Stimulated activated CD4-positive, alpha-beta T cell treated with anti-CD3 and anti-CD28 coated beads, TNF-alpha, amount 100 ng/mL, for 1 hour (primary cell): ENCODE measurements at places on chromosomes 7 and 10.

DNA sequence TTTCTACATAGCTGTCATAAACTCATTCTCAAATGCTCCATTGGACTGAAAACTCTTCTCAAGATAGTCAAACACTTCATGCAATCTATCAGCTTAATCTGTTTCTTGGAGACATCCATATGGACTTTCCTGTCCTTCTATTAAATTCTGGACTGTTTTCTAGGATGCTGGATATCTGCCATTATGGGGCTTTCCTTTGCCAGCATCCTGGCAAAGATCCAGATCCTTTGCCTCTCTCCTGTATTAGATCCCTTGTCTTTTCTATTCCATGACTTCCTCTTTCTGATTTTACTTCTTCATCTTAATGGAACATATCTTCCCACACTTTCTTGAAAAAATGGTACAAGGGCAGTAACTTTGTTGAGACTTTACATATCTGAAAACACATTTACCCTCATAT is 35.9 kb upstream of the SKAP2 start:
- no peak for DNase-seq

- no peak for DNase-seq
Measured at GRCh38 chr10:132585732-132586722, 48.4 kb downstream of the INPP5A start.

GRCh38 chr7:15199482-15199881 is 296.9 kb upstream of the DGKB start:
- DNase-seq: no peak

GRCh38 chr10:113214331-113214730 is 264.3 kb downstream of the TCF7L2 start:
- DNase-seq: no peak

DNA sequence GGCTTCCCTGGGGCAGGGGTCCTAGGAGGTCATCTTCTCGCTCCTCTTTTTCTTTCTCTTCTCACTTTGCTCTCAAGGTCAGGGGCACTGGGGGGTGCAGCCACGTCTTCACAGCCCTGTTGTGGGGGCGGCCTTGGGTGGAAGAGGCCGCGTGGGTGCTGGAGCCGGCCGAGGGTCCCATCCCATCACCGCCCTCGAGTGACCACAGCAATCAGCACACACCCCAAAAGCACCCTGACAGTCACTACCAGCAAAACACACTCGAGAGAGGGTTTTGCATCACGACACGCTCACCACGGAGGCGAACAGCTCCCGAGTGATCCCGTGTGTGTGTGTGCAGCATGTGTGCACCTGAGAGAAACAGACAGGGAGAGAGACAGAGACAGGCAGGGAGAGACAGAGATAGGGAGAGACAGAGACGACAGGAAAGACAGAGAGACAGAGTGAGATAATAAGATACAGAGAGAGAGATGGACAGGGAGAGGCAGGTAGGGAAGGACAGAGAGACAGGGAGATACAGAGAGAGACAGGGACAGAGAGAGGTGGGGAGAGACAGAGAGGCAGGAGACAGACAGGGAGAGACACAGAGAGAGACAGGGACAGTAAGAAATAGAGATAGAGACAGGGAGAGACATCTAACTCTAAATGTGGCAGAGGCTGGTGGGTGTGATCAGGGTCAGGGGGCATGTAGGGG is 100.9 kb downstream of the WDR37 start:
- DNase-seq: no peak

- no peak for DNase-seq
Measured at GRCh38 chr10:77392236-77392721, 245.3 kb downstream of the KCNMA1 start.

GRCh38 chr7:95330204-95330960 is 6.0 kb upstream of the PON1 start:
- no peak for DNase-seq

- no peak for DNase-seq
Measured at GRCh38 chr7:70132226-70132851, 534.1 kb downstream of the AUTS2 start.

DNA sequence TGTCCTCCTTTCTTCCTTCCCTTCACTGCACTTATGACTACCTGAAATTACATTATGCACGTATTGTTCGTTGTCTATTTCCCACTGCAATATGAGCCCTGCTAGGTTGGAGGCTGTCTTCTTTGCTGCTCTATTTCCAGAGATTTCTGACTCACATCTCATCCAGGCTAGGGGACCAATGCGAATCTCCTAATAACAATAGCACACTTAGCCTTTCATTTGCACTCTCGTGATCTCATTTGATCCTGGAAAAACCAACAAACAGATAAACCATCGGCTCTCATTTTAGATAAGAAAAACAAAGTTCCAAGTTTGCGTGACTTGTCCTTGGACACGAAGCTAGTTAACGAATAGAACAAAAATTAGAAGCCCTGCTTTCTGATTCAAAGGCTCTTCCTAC is 1.4 kb downstream of the ZNF438 start:
- DNase-seq: no peak

- DNase-seq: no peak
Measured at GRCh38 chr10:120684226-120684625, 166.9 kb upstream of the WDR11 start.

- no peak for DNase-seq
Measured at GRCh38 chr7:15851201-15851600, 164.7 kb upstream of the MEOX2 start.

- no peak for DNase-seq
Measured at GRCh38 chr10:97503406-97503805, 4.7 kb downstream of the UBTD1 start.

GRCh38 chr10:77062381-77062780 is 575.2 kb downstream of the KCNMA1 start:
- DNase-seq: no peak

DNA sequence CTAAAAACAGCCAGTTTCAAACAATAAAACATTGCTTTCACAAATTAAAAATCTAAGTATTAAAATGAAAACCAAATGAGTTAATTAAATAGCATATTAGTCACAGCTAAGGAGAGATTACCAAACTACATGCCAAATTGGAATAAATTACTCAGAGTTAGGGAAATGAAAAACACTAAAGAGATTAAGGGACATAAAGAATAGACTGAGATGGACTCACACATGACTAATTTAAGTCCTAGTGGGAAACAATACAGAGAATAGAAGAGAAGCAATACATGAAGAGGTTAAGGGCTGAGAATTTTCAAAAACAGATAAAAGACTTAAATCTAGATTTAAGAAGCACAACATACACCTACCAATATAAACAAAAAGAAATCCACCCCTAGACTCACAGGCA is 110.6 kb downstream of the ZFAND4 start:
- no peak for DNase-seq

- DNase-seq: no peak
Measured at GRCh38 chr7:154911411-154911810, 91.5 kb downstream of the PAXIP1 start.

GRCh38 chr7:47912332-47912731 is 35.9 kb downstream of the PKD1L1 start:
- DNase-seq: no peak

DNA sequence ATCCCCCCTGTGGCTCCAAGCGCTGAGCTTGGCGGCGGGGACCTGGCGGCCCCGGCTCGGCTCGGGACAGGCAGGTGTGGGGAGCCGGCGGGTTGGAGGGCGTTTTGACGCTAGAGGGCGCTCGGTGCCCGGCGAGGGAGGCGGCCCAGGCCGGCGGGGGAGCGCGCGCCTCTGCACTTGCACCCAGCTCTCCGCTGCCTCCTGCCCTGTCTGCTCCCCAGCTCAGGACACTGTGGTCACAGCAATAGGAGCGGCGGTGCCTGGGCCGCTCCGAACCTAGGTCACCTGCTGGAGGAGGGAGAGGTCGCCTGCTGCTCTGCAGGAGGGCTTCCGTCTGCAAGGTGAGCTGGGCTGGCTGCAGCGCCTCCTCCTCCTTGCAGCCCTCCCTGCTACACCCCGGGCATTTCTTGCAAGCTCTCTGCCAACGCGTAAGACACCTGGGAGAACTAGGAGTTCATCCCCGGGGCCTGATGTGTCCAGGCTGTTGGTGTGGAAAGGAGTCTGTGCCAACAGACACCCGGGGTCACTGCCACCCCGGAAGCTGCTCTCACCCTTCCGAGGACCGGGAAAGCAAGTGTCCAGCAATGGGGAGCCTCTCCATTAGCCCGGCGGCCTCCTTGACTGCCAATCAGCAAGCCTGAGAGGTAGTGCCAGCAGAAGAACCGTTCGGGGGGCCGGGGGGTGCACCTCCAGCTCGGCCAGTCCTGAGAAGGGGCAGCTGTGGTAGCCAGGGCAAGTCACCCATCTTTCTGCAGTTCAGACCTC is 620.4 kb downstream of the GALNT17 start:
- DNase-seq: no peak

DNA sequence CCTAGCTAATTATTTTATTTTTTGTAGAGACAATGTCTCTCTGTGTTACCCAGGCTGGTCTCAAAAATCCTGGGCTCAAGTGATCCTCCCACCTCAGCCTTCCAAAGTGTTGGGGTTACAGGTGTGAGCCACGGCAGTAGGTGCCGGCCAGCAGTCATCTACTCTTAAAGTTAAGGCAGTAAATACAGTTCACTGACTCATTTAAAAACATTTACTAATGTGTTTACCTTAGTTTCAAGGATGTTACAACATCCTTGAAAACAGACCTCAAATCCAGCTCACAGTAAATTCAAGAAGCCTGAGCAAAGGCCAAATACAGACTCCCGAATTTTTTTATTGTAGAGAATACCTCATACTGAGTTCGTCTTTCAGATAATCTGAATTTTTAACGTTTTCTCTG is 29.6 kb upstream of the ABCB4 start:
- DNase-seq: no peak

GRCh38 chr7:1940402-1940786 is 270.3 kb downstream of the ELFN1 start:
- peak; percentile 82 for DNase-seq

- DNase-seq: no peak
Measured at GRCh38 chr7:150828384-150828783, 23.9 kb upstream of the AOC1 start.
